ENCODE measurements at places on chromosomes 6 and 20.
A peak's percentile ranks its signal among the peaks of the same experiment; 100 is the strongest.

DNA sequence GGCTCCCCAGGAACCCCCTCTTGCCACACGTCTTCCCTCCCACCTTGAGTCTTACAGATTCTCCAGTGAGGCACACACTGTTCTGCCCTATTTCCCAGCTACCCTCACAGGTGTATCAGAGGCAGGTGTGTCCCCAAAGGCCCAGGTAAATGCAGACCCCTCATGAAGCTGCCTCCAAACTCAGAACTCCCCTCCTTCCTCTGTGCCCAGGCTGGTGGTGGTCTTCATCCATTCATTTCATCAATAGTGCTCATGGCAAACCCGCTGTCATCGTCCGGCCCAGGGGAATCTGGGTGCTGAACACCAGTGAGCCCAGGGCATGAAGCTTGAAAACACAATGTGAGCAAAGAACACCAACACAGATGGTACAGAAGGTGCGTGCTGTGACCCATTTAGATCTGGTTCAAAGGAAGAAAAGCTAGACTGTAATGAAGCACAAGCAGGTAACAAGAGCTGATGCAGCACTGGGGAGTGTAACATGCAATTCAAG, 213.1 kb downstream of the SYNDIG1 start:
- DNase-seq, result no peak

DNA sequence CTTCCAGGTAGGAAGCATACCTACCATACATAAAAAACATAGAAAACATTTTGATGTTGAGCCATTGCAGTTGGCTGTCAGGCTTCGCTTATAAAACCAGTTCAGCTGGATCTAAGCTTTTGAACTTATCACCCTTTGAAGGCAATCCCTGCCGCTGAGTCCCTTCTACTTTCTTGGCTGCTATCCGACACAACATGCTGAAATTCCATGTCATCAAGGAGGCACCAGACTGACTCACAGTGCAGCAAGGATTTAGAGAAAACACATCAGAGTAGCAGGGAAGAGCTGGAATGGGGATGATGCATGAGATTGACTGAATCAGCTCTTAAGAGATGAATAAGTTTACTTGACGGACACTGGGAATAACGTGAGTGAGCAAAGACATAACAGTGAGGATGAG, 135.0 kb upstream of the MAN1A1 start:
- DNase-seq, result no peak

- DNase-seq, result no peak
These were observed 292.7 kb downstream of the ZFAND3 start for GRCh38 chr6:38112181-38112580.

GRCh38 chr6:41332842-41333736, 2.3 kb upstream of the NCR2 start:
- DNase-seq, result no peak

DNA sequence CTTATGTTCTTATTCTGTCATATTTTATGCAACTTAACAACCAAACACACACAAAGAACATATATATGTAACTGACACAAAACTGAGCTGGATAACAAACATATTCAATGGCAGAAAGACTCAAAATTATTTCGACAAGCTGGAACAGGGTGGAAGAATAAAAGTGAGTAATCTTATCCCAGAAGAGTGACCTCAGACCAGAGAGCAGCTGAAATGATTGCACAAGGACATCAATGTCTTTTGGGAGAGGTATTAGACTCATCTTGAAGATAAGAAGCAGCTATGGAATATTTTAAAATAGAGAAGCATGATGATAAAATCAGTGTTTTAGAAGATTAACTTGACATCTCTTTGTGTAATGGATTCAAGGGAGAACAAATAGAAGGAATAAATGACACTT, 191.6 kb upstream of the PRDM1 start:
- no peak for DNase-seq

DNA sequence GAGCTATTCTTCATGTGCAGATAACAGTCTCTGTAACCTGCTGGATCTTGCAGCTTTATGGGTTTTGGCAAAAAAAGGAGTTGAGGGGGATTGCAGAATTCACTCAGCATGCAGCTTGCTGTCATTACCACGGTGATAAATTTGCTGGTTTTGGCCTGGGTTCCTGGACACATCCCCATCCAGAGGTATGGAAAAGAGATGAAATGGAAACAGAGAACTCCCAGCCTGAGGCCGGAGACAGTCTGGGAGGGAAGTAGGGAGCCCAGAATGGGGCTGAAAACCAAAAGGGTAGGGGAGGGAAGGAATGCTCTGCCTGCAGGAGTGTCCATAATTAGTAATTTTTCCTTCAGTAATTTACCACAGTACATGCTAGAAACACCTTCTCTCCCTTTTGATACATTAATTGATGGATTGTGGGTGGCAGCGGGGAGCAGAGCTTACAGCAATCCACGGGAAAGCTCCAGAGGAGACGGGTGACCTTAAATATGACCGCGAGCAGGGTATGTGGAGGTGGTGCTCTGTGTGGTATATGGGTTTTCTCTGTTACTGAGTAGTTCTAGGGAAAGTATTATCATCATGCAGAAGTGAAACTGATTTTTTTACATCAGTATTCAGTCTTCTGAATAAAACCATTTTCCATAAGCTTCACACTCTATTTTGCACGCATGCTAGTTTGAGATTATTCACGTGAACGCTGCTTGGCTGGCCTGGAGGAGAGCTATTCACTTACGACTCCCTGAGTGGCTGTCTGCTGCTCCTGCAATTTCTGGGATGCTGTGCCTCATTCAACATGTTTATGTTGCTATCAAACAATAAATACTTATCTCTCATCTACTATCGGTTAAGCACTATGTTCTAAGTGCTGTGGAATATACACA, 66.3 kb upstream of the KCNK16 start:
- DNase-seq, result no peak

- no peak for DNase-seq
These were observed 455.9 kb upstream of the MARCKS start for GRCh38 chr6:113401231-113401630.

DNA sequence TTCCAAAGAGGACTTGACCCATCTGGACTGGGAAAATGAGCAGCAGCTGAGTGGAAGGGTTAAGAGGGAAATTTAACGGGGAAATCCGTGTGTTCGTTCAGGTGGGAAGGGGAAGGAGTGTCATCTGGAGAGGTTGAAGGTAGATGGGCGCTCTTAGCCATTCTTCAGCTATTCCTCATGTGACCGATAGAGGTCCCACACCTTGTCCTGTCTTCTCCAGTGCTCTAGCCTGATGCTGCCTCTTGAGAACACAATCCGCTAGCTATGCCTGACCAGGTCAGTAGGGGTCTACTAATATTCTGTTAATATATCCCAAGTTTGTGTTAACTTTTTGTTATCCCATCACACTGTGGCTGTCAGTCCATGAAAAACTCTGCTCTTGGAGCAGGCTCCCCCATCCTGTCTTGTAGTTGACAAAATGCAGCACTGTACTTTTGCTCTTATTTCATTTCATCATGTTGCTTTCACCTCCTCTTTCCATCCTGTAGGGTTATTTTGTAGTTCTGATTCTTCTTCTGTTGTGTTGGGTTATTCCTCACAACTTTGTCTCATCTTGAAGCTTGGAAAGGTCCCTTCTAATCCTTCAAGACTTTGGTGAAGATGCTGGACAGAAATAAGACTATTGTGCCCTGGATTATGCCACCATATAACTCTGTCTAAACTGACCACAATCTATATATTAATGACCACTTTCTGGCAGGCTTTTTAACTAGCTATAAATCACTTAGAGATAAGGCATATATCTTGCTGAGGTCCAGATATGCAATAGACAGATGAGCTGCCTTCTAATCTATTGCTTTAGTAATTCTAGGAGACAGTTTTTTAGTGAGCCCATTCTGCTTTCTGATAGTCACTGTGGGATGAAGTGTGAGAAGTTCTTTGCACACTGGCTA, 123.4 kb upstream of the SUPT3H start:
- DNase-seq, result no peak

GRCh38 chr20:36624068-36624943, 18.7 kb downstream of the RAB5IF start:
- no peak for DNase-seq

GRCh38 chr6:15389084-15389764, 143.4 kb downstream of the JARID2 start:
- DNase-seq, result no peak

GRCh38 chr6:133236932-133237331, 4.2 kb upstream of the EYA4 start:
- DNase-seq, result no peak

DNA sequence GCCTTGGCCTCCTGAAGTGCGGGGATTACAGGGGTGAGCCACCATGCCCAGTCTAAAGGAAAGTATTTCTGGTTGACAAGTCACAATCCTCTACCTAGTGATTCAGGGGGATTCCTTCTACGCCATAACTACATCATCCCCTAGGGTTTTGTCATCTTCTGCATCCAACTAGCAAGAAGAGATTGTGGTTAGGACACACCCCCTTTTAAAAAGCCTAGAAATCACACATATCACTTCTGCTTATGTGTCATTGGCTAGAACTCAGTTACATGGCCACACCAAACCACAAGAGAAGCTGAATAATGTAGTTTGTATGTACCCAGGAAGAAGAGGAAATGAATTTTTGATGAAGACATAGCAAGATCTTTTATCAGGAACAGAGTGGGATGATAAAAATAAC, 14.7 kb upstream of the CHD6 start:
- DNase-seq, result no peak

- no peak for DNase-seq
These were observed 24.7 kb upstream of the UBR2 start for GRCh38 chr6:42539135-42539534.

DNA sequence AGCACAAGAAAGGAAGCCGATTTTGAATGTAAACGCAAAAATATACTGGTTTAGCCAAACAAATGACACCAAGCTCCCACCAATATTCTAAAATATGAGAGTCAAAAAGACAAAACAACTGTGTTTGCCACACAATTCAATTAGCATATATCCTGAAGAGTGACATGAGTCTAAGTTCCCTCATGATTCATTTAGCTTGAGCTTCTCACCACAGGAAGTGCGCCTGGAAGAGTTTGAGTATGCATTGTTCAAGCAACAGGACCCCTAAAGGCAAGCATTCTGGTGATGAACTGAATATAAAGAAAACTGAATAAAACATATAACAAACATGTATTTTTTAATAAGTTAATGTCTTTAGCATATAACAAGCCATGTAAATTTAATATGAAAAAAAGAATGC, 115.2 kb upstream of the RUNX2 start:
- no peak for DNase-seq

GRCh38 chr6:84441456-84441855, 214.0 kb upstream of the CEP162 start:
- DNase-seq, result no peak

GRCh38 chr20:8721098-8721497, 347.8 kb upstream of the PLCB4 start:
- DNase-seq, result peak; percentile 4

DNA sequence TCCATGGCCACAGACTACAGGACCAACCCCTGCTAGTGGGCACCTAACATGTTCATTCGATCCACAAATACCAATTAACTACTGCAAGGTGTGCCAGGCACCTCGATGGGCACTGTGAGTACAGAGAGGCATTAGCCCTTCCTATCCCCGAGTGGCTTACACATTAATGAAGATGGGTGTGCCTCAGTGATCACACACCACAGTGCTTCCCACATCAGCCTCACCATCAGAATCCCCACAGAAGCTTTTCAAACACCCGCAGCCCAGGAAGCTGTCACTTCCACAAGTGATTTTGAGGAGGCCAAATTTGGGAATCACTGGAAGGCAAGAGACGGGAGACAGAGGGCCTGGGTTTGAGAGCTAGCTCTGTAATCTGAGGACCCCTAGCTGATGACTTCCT, 23.7 kb downstream of the EZR start:
- no peak for DNase-seq

- DNase-seq, result no peak
These were observed 21.7 kb downstream of the TRIM38 start for GRCh38 chr6:25984265-25984664.

DNA sequence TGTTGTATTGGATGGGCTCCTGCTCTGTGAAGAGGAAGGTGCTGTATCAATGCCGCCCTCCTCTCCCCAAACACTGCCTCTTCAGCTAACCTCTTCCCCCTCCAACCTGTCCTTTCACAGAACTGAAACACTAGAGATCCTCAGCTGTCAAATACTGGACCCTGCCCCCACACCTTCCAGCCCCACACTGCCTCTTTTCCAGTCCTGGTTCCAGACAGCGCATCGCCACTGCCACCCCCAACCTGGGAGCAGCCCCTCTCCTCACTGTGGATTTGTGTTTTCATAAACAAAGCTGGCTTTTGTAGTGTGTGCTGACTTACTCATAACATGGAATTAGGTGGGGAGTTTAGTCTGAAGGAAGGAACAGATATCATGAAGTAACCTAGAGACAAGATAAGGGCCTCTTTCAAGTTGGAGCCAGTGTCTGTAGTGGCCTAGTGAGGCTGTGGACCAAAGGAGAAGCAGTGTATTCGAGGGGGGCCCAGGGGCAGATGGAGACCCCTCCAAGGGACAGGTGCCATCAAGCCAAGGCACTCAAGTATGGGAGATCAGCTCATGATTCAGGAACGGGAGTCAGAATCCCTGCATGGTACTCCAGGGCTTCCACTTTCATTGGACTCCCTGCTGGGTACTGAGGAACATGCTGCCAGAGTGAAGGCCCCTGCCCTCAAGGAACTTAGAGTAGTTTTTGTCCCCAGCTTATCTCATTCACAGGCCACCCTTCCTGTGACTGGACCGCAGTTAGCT, 2.1 kb downstream of the SCUBE3 start:
- no peak for DNase-seq

- DNase-seq, result no peak
These were observed 46.1 kb upstream of the TNFAIP3 start for GRCh38 chr6:137820952-137821351.

DNA sequence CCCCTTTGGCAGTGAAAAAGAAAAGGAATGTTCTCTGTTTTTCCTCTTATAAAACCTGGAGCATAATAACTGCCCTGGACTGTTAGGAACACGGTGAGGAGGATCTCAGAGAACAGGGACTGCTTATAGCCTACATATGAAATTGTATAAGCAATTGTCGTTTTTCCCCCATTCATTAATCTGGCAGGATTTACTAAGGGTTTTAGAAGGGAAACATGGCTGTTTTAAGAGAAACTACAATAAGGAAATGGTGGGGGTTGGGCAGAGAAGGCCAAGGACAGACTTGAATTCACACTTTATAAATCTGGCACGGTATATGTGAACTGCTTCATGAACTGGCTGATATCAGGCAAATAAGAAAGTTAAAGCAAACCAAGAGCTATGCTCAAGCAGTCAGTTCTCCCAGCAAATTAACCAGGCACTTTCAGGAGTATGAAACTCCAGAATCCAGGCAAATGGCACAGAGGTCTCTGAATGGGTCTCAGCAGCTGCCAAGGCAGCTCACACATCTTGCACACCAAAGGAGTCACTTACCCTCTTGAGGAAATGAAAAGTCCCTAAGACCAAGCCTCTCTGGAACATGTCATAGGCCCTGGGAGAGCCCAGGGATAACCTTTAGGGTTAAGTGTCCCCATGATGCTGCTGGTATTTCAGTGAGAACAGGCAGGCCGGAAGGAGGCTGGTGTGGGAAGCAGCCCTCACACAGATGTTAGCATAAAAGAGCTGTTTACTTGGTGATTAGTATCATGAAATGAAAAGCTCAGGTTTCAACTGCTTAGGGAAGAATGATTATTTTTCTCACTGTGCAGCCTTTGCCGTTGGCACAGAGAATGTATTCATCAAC, 260.5 kb upstream of the MARCKS start:
- DNase-seq, result no peak

Data from hematopoietic multipotent progenitor cell treated with erythropoietin and hydrocortisone succinate and interleukin-3 and kit ligand, for 15 days (in vitro differentiated cells).